B cell (primary cell): ENCODE measurements at places on chromosomes 16 and 17. TPM values are rescaled to one million over a fixed set of nuclear protein-coding genes. Genes with fewer than 3 reads are reported as not detected.

GRCh38 chr17:73663614-73664013 is 19.4 kb upstream of the SDK2 start:
- DNase-seq: no peak

DNA sequence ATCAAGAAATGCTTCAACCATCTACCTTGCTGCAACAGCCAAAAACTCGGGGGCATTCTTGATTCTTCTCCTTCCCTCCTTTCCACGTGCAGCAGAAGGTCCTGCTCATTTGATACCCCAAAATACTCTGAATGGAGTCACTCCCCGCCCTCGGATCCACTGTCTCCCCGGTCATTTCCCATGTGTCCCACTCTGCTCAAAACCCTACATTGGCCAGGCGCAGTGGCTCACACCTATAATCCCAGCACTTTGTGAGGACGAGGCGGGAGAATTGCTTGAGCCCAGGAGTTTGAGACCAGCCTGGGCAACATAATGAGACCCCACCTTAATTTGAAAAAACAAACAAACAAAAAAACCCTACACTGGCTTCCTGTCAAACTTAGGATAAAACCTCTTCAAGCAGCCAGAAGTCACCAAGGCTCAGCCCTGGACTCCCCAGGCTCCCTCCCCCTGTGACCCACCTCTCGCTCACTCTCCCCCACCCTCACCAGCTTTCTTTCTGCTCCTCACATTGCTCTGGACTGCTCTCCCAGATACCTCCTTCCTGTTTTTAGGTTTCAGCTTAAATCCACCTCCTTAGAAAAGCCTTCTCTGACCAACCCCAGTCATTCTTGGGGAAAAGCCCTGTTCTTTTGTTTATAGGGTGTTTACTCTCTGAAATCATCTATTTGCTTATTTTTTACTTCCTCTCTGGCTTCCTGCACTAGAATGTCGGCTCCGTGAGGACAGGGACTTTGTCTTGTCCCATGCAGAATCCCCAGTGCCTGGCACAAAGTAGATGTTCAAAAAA is 2.8 kb downstream of the SLC13A2 start:
- DNase-seq: no peak

DNA sequence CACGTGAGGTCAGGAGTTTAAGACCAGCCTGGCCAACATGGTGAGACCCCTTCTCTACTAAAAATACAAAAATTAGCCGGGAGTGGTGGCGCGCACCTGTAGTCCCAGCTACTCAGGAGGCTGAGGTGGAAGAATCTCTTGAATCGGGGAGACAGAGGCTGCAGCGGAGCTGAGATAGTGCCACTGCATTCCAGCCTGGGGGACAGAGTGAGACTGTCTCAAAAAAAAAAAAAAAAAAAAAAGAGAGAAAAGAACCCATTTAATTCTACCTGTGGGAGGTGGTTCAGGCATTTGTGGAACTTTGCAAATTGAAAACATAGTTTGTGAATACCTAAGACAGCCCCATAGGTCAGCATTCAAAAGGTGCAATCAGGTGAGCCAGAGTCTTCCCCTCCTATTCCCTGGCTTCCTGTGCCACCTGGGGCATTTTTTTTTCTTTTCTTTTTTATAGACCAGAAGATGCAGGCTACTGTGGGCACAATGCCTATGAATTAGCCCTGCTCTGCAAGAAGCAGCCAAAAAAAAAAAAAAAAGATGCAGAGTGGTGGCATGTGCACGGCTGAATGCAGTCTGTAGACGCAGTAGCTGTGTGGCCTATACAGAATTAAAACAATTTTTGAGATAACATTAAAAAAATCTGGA is 9.1 kb upstream of the SOCS3 start:
- no peak for DNase-seq

DNA sequence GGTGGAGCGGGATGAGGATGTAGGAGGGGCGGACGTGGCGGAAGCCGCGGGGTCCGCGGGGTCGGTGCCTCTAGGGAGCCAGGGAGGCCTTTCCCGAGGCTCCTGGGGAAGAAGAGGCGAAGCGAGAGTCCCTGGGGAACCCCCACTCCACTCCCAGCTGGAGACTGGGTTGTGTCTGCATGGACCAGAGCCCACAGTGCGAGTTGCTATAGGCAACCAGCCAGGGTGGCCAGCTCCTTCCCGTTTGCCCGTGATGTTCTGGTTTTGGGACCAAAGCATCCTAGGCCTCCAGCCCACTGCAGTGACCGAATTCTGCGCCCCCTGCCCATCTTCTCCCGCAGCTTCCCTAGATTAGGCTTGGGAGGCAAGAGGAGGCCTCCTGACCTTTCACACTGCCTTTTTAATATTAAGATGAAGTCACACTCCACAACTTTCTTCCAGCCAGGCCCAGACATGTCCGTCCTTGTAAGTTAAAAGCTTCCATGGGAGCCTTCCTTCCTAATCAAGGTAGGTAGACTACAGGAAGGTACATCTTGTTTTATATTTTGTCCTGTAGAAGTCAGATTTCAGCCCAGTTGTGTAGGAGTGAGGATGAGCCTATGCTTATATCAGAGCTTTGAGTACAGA is 469 bp downstream of the AMZ2 start:
- no peak for DNase-seq

DNA sequence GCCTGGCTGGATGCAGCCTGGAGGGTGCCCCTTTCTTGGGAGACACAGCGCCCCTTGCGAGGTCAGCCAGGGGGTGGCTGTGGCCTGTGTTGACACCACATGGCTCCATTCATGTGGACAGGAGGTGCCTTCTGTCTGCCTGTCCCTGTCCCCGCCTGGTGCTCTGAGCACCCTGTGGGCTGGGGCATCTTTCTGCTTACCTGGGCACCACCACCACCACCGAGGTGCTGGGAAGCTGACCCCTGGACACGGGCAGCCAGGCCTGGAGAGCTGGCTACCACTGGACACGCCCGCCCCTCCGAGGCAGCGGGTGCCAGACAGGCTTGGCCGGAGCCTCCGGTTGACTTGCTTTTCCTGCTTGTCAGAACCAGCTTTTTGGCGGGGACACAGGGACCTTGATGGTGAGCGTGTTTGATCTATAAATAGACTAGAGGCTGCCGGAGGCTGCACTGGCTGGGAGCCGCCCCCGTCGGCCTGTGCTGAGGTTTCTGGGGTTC is 121.3 kb upstream of the GSE1 start:
- DNase-seq: no peak

DNA sequence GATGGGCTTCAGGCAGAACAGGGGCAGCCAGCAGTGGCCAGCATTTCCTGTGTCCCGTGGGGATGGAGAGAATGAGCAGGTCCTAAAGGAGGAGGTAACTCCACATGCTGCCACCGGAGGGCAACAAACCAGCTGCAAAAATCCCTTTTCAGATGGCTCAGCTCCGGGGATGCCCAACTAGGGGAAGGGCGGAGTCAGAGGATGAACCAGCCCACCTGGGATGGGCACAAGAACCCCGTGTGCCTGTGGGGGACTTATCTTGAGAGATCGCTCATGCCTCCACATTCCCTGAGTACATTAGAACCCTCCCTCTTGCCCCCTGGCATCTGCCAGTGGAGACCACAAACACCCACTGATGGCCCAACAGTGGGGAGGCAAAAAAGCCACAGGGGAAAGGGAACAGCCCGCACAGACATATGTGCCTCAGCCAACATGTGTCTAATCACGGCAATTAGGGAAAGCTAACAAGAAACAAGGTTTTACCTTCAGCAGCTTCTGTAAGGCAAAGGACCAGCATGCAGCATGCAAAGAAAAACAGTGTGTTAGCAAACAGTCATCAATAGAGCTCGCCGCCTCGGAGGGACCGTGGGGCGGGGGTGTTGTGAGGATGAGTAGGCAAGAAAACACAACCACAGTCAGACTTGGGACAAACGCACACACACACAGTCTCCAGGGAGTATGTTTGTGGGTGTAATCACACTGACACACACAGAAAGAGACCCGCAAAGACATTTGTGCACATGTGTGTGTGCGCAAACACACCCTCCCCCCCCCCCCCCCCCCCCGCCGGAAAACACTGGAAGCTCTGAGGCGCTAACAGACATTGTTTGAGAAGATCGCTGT is 64.0 kb downstream of the MYO18A start:
- peak; percentile 48 for DNase-seq

Gene ITGB4
- total RNA-seq: 0.81 and 1.1 TPM in 2 replicates

Gene OTOP2
- not detected in 2 replicates for total RNA-seq

Gene CACNG5
- not detected in 2 replicates for total RNA-seq

Gene TSPOAP1
- 25.2 and 30.7 TPM in 2 replicates for total RNA-seq
